ENCODE measurements at places on chromosomes 2 and 18.

DNA sequence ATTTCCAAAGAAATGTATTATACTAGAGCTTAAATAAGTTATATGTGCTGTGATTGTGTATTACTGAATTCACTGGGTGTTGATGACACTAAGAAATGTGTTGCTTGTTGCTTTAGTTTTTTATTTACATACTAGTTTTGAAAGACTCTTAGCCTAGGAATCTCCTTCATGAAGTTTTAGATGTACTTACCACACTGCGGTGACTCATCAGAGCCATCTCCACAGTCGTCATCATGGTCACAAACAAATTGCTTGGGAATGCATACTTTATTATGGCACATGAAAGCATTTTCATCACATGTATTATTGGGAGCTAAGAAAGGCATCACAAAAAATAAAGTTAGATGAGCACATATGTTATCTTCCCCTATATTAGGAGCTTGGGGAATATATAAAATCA, 1624.2 kb downstream of the LRP1B start:
- DNase-seq, result no peak

- DNase-seq, result no peak
Measured at GRCh38 chr18:23115683-23116096, 19.6 kb upstream of the CABLES1 start.

- no peak for DNase-seq
Measured at GRCh38 chr2:216607277-216607560, 26.0 kb upstream of the IGFBP2 start.

- DNase-seq, result peak; percentile 27
Measured at GRCh38 chr2:138501425-138502254, at the start of gene SPOPL. Gene SPOPL (plus strand): TSS chr2:138501770. CDS start chr2:138550217, 48,447 bp downstream.

DNA sequence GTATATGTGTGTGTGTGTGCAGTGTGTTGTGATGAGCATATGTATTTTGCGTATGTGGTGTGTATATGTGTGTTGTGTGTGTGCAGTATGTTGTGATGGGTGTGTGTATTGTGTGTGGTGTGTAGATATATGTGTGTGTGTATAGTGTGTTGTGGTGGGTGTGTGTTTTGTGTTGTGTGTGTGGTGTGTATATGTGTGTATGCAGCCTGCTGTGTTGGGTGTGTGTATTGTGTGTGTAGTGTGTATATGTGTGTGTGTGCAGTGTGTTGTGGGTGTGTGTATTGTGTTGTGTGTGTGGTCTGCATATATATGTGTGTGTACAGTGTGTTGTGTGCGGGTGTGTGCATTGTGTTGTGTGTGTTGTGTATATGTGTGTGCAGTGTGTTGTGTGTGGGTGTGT, 23.9 kb downstream of the ACKR3 start:
- DNase-seq, result no peak

DNA sequence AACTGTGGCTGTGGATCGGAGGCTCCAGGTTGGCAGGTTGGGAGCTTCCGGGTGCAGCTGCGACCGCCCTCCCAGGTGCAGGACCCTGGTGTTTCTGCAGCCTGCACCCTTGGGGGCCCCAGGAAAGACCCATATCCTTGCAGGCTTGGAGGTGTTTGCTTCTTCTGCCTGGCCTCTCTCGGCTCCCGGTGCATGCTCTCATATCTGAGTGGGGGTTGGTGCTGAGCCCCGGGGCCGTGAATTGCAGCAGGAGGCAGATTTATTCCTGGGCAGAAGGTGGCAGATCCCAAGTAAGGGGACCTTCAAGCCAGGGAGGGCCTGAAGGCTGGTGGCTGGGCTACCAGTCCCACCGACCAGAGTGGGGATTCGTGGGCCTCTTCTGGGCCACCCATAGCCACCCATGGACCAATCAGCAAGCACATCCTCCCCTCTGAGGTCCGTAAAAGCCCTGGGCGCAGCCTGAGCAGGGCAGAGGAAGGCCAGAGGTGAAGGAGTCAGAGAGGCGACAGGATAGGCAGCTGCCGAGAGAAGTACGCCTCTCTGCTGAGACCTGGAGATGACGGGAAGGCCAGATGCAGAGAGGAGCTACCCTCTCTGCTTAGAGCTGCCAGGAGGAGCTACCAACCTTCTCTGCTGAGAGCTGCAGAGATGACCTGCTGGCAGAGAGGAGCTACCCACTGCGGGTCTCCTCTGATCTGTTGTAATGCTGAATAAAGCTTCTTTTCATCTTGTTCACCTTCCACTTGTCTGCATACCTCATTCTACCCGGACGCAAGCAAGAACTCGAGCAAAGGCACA, 1279.0 kb upstream of the LRRTM1 start:
- no peak for DNase-seq

GRCh38 chr2:203783496-203784203, 77.2 kb downstream of the CD28 start:
- DNase-seq, result no peak

- no peak for DNase-seq
Measured at GRCh38 chr2:201228271-201228911, 31.9 kb upstream of the CASP8 start.

DNA sequence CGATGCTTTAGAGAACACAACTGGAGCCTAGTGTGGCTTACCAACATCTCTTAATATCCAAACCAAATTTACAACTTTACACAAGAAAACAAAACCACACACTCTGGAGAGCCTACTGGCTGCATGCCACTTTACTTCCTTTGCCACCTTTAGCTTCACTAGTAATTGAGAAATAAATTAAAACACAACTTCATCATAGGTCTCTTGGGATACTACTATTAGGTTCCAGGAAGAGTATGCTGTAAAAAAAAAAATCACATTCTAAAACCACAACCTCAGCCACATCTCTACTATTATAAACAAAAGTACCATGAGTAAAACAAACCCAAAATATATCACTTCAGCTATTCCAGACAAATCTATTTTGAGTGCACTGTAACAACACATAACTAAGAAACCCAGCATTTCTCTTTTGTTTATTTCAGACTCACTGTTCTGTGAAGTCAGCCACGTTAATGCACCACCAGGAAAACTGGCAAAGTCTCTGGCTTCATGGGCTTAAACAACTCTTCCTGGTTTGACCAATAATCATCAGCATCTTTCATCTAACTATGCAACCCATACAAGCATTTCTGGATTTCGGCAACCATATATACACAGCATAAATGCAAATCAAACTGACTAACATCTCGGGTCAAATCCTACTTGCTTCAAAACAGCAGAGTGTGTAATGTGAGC, 59.1 kb downstream of the REV1 start:
- DNase-seq, result no peak

DNA sequence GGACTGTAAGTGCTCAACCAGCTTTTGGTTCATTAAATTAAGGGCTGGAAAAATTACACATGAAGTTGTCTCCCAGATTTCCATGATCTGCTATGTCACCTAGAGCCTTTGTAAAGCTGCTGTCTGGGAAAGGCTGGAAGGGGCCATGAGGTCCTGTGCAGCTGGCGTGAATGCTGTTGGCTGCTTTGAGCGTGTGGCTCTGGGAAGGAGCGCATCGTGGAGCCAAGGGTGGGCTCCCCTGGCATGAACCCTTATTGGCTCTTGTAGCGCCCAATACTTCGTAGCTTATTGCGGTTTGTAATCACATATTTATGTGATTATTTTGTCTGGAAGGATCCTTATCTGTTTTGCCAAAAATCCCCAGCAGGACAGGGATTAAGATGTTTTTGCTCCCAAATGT, 70.5 kb upstream of the LMAN1 start:
- no peak for DNase-seq

GRCh38 chr2:136246086-136246669, 128.2 kb upstream of the CXCR4 start:
- DNase-seq, result peak; percentile 24

GRCh38 chr2:150427298-150427697, 60.2 kb downstream of the RND3 start:
- DNase-seq, result no peak

DNA sequence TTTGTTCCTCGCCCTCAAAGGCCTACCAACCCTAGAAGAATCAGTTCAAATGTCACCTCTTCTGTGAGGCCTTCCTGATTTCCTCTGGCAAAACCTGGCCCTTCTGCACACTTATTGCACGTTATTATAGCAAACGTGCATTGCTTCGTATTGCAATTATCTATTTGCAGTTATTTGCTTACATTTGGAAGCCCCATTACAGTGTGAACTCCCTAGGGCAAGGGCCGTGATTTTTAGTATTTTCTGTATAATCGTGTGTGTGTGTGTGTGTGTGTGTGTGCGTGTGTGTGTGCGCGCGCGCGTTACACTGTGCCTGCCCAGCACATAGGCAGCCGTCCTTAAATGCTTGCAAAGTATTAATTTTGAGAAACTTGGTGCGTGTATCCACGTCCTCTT, 460 bp upstream of the SEMA4F start:
- no peak for DNase-seq

GRCh38 chr2:121480826-121481225, 49.9 kb upstream of the RNU4ATAC start:
- DNase-seq, result no peak
